Ascending aorta (tissue), 2 donors: ENCODE measurements at places on chromosomes 2 and 18. TPM values are rescaled to one million over a fixed set of nuclear protein-coding genes. Genes with fewer than 3 reads are reported as not detected.

DNA sequence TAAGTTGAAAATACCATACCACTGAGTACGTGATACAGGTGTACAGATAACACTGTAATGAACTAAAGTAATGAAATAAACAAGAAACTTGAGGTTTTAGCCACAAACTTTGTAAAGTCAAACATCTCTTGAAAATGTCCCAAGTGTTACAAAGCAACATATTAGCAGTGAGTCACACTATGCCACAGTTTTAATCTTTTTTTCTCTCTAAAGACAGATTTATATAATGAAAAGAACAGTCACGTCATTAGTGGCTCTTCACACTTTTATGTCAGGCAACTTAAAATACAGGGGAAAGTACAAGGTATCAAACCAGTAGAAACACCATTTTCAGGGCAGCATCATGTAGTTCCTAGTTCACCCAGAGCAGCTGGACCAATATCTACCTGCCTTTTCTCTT lies 42.1 kb downstream of the RAPH1 start:
- DNase-seq = no peak

GRCh38 chr2:68727683-68728375 lies 6.8 kb upstream of the ARHGAP25 start:
- no peak for DNase-seq

GRCh38 chr2:101788995-101789970 lies 91.8 kb downstream of the MAP4K4 start:
- DNase-seq = no peak

DNA sequence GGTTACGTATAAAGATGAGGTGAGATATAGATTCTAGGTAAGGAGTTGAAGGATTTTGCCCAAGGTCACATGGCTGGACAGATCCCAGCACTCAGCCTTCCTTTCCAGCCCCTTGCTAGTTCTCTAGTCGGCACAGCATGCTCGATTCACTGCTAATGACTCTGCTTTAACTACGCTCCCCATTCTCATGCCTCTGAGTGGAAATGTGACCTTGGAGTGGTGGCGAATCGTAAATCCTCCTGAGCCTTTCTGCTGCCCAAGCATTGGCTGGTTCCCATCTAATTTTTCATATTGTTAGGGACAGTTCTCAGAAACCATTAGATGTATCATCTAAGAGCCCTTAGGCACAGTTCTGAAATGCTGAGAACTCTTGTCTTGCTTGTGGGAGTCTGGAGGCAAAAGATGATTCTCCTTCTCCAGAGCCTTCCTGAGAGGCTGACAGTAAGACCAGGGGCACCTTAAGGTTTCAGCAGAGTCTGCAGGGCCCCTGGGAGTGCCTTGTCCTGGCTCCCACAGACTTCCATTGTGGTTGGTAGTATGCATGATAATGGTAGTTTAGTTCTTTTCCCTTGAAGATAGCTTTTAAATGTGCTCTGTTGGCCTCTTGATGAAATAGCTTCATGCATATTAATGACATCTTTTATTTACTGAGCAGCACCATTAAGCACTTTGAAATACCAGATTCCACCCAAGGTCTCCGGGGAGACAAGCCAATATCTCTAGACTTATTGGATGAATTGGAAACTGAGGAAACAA lies 377.8 kb upstream of the SLC14A2 start:
- no peak for DNase-seq

- DNase-seq = peak; percentile 64
Observed at GRCh38 chr18:57768537-57769326, 34.4 kb downstream of the ATP8B1 start.

DNA sequence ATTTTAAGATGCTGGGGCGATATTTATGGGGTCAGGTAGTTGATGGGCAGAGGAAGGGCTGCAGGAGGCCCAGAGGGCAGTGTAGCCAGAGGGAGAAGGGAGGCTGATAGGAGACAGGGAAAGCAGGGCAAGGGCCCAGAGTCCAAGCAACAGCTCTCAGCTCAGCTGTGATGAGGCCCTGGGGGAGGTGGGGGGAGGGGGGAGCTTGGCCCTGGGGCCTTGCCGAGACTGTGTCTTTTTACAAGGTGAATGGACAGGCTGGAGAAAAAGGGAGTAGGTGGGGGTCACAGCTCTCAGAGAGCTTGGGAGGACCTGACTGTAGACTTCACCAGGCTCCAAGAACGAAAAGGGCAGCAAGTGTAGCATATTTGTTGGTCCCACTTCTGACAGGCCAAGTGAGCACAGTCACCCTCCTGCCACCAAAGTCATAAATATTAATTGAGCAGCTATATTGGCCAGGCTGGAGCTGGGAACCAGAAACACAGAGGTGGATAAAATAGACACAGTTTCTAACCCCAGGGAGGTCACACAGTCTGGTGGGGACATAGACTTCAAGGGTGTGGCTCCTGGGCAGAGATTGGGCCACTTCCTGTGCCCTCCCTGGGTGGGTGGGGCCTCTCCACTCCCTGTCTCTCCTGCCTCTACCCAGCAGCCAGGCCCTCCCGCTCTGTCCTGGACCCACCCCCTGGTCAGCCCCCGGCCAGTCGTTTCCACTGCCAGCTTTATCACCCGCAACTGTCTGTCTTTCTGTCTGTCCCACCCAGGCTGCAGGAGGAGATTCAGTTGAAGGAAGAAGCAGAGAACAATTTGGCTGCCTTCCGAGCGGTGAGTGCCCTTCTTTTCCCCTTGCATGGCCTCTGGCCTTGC lies 1.4 kb downstream of the DES start:
- no peak for DNase-seq

- DNase-seq = no peak
Observed at GRCh38 chr2:40218679-40219078, 233.2 kb downstream of the SLC8A1 start.

- DNase-seq = no peak
Observed at GRCh38 chr2:144514616-144515091, 5.3 kb downstream of the ZEB2 start.

Gene ATP6V1B1
- total RNA-seq = not detected
